ENCODE measurements at places on chromosomes 4 and X.
A peak's percentile ranks its signal among the peaks of the same experiment; 100 is the strongest.

- DNase-seq, result no peak
These were observed 41.8 kb downstream of the RPS6KA3 start for GRCh38 chrX:20224814-20225487.

GRCh38 chr4:85724791-85725563, 250.0 kb downstream of the ARHGAP24 start:
- no peak for DNase-seq

DNA sequence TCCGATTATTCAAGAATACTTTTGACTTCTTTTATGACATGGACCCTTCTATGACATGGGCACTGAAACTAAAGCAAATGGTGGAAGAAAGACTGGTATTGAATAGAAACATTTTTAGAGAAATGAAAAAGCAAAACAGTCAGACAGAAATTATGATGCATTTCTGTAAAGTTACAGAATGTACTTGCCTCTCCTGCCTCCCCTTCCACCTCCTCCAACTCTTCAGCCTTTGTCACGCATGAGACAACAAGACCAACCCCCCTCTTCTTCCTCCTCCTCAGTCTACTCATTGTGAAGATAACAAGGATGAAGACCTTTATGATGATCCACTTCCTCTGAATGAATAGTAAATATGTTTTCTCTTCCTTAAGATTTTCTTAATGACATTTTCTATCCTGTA, 46.3 kb upstream of the HUWE1 start:
- DNase-seq, result peak; percentile 41

DNA sequence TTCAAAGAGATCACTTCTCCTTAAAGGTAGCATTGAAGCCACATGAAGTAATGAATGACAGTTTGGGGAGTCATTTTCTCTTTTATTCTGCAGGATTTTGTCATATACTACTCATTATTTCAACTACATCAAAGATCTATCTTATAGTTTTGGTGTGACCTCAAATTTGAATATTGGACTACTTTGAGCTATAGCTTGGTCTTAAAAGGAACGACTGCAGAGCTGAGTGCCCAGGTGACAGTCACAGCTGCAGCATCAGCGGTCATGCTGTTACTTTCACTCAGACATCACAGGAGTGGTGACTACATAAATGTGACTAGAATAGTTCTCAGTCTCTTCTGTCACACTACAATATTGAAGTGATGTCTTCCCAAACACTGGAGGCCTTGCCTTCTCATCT, 10.7 kb upstream of the SPCS3 start:
- DNase-seq, result no peak

DNA sequence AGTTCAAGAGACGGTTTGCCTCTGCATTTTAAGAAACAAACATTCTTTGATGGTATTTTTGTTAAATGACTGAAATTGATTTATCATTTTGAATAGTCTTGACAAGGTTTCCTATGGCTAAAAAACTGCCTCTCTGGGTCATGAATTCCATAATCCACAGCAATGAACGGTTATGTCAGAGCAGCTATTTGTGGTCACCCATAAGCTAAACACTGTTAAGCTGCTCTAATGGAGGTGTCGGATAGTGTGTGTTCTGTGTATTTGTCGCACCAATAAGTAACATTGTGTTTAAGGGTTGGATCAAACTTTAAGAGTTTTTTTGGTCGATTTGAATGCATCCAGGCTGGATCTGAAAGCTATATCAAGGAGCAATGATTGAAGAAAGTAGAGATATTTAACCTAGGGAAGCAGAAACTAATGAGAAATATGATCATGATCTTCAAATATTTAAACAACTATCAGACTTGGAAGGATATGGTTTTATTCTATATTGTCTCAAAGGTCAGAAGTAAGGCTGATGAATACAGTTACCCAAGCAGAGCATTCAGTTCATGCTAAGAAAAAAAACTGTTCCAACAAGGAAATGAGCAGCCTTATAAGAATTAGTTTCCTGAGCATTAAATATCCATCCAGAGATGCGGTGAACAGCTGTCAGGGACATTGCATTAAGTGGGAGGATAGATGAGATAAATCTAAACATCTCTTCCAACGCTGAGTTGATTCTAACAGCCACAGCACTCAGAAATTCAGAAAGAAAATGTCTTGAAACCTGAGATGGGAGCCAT, 232.3 kb upstream of the RPS6KA3 start:
- DNase-seq, result no peak

DNA sequence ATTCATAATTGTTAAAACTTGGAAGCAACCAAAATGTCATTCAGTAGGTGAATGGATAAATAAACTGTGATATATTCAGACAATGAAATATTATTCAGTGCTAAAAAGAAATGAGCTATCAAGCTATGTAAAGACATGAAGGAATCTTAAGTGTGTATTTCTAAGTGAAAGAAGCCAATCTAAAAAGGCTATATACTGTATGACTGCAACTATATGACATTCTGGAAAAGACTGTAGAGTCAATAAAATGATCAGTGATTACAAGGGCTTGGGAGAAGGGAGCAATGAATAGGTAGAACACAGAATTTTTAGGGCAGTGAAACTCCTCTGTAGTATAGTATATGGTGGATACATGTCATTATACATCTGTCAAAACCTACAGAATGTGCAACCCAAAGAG, 139.9 kb downstream of the FRYL start:
- DNase-seq, result no peak

DNA sequence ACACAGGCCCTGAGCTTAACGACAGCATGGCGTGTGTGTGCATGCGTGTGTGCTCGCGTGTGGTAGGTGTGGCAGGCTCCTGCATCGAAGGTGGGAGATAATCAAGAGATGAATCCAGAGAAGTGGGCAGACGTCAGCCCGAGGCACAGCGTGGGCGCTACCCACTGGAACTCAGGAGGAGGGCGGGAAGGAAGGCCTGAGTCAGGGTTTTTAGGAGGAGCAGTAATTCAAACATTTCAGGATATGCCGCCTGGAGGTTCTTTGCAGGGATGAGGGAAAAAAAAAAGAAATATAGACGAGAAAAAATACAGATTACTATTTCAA, 66.3 kb upstream of the STX18 start:
- DNase-seq, result no peak

- DNase-seq, result no peak
These were observed 25.1 kb downstream of the MSX1 start for GRCh38 chr4:4884611-4885010.

DNA sequence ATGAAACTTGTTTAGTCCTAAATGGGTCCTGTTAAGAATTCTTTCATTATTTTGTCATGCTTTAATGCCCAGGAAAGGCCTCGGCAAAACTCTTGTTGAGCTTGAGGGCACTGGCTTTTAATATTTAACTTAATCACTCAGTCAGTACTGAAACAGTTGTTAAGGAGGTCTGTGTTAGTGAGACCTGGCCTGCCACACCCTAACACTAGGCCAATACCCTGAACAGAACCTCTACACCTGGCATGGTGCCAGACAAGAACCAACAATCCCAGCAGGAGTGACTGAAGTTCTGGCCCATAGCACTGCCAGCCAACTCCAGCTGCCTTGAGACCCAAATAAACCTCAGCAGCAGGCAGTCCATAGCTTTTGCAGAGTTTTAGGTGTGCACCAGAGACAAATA, 85.7 kb upstream of the ITM2A start:
- no peak for DNase-seq

DNA sequence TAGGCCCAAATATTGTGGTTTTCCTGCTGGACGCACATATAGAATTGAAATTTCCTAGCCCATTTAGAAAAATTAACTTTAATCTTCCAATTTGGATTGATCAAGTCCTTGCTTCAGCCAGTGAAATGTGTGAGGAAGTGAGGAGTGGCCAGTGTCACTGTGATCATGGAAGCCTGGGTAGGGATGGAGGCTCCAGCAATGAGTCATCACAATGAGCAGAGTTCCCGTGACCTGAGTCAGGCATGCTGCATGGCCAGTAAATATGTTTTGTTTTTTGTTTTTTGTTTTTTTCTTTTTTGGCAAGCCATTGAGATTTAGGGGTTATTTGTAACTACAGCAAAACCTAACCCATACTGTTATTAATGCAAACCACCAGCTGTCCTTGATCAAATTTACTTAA, 52.1 kb downstream of the IDS start:
- DNase-seq, result no peak

GRCh38 chr4:2071252-2071911, 12.3 kb downstream of the NAT8L start:
- DNase-seq, result no peak

- DNase-seq, result no peak
These were observed 203.0 kb downstream of the MAML3 start for GRCh38 chr4:139951021-139951420.

DNA sequence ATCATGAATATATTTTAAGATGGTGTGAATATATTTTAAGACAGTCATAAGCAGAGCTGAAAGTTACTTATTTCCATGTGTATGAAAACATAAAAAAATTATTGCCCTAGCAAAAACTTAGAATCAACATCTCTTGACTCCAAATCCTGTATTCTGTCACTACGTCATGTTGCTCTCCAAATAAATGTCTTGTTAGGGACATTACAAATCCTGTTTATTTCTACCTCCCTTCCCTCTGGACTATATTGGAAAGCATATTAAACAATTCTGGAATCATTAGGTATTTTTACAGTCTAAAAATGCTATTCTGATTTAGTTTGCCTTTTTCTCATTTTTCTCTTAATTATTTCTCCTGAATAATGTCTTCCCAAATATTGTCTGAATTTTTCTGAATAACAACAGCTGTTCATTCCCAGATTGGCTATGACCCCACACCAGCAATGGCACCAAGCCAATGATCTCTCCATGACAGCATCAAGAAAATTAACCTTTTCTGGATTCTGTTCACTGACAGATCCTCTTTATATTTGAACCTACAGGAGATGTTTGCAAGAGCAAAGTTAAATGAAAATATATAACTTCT, 523.1 kb downstream of the IQCM start:
- no peak for DNase-seq

DNA sequence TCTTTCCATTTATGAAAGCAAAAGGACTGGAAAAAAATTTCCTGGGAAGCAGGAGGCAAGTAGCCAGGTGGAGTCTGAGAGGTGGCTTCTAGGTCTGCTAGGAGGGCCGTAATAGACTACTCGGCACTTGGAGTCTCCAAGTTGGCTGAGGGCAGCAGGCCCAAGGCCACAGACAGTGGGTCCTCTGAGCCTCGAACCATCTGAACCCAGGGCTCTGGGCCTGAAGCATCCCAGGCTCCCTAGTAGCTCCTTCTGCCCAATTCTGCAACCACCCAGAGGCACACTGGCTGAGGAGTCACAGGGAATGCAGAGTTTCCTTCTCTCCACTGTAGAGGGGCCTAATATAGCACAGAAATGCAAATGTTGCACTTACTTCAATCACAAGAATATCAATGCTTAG, 19.8 kb downstream of the TKTL1 start:
- no peak for DNase-seq

- peak; percentile 19 for DNase-seq
These were observed 868 bp downstream of the AFAP1 start for GRCh38 chr4:7938609-7939376.

DNA sequence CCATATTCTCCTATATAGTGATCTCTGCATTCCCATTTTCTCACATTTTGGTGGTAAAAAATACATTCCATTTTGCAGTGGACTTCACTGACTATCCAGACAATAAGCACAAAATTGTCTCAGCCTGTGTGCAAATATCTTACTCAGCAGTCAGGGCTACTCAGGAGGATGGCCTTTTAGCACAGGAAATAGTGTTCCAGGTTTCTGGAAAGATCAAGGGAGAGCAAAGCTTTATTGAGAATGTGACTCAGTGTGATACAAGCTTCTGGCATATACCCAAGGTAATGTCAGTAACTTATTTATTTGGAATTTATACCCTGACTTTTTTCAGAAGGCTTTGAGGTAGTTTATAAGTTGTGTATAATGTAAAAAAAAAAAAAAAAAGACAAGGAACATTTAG, 233.4 kb downstream of the TEX13A start:
- no peak for DNase-seq

GRCh38 chrX:100721328-100721727, 10.6 kb downstream of the SYTL4 start:
- DNase-seq, result no peak

DNA sequence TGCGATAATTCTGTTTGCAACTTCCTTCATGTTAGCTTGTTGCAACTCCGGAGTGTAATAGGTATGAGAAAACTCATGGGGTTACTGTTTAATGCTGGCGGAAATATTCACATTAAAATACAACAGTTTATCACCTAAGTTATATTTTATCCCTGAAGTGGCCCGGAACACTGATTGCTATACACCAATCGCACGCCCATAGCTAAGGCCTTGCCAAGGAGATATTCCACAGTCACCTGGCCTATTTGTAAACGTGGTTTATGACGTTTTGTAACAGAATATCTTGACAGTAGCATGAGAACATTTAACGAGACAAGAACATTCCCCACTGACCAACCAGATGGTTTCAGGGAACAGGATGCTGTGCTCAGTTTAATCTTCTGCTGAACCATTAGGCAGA, 23.2 kb upstream of the FAM90A26 start:
- DNase-seq, result no peak

- DNase-seq, result no peak
These were observed 395 bp upstream of the SOWAHB start for GRCh38 chr4:76898385-76898692.

DNA sequence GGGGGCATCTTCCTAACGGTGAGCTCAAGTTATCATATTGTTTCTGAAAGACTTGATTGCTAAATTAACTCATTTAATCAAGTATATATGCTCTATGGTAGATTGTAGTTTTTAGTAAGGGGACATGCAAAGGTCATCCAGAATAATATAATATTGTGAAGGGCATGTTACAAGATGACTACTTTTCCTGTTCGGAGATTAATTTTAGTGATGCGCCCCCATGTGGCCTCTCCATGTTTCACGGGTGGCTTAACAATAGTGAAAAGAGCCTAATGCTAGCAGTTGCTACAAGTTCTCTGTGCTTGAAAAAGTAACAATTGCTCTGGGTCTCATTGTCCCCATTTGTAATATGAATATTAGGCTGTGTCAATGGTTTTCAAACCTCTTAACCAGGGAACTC, 12.2 kb downstream of the SMPX start:
- DNase-seq, result peak; percentile 23

- DNase-seq, result no peak
These were observed 7.0 kb downstream of the SFRP2 start for GRCh38 chr4:153781717-153782416.

- DNase-seq, result no peak
These were observed 184.0 kb upstream of the KIT start for GRCh38 chr4:54473798-54474197.

DNA sequence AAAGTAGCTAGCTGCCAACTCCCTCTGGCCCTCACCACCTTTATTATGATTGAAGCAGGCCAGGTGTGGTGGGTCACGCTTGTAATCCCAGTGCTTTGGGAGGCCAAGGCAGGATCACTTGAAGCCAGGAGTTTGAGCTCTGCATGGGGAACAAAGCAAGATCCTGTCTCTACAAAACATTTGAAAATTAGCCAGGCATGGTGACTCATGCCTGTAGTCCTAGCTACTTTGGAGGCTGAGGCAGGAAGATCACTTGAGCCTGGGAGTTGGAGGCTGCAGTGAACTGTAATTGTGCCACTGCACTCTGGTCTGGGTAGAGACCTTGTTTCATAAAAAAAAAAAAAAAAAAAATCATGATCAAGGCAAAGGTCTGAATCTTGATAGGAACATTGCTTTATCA, 467.0 kb upstream of the DIPK2B start:
- DNase-seq, result no peak

GRCh38 chr4:2255501-2256155, 6.3 kb downstream of the MXD4 start:
- DNase-seq, result no peak

GRCh38 chr4:68717999-68718398, 47.5 kb upstream of the UGT2B15 start:
- no peak for DNase-seq
